HT1080 (cell line): ENCODE measurements at places on chromosomes 7 and 10.

- DNase-seq: peak; percentile 23
These were observed 400.6 kb upstream of the VSTM2A start for GRCh38 chr7:54141576-54141975.

GRCh38 chr10:98318861-98319260 lies 50.9 kb upstream of the LOXL4 start:
- DNase-seq: no peak

GRCh38 chr10:12638103-12638502 lies 288.8 kb downstream of the CAMK1D start:
- peak; percentile 72 for DNase-seq

- DNase-seq: peak; percentile 15
These were observed 20.7 kb upstream of the CFTR start for GRCh38 chr7:117458977-117459583.

- DNase-seq: no peak
These were observed 94.2 kb downstream of the CD36 start for GRCh38 chr7:80732630-80733029.

DNA sequence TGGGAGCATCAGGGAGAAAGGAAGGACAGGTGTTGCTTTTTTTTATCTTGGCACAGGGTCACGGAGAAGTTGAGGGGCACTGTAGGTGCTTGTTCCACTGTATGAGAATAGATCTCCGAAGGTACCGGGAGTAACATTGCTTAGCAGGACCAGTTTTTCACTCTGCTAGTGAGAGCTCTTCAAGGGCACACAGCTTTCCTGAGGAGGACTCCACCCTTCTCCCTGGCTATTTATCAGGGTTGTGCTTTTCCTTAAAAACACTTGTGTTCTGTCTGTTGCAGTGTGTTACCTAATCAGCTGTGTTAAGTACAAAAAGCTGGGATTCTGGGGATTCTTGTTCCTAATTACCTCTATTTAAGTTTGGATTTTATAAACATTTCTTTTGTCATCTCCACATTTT lies 160.5 kb downstream of the SND1 start:
- no peak for DNase-seq

DNA sequence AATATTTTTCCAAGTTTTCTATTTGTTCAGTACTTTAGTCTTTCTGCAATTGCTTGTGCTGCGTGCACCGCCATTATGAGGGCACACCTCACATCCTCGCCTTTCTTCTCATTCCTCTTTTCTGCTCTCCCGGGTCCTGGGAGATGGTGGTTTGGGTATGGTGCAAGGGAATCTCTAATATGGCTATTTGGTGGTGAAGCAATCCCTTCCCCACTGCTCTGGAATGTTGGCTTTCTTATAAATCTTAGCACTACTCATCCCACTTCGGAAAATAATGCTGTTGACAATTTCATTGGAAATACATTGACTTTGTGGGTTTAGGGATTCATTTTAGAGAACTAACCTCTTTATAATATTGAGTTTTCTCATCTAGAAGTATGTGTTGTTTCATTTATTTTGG lies 1.9 kb upstream of the GCK start:
- no peak for DNase-seq

GRCh38 chr10:128008521-128009250 lies 101.8 kb downstream of the PTPRE start:
- DNase-seq: no peak

DNA sequence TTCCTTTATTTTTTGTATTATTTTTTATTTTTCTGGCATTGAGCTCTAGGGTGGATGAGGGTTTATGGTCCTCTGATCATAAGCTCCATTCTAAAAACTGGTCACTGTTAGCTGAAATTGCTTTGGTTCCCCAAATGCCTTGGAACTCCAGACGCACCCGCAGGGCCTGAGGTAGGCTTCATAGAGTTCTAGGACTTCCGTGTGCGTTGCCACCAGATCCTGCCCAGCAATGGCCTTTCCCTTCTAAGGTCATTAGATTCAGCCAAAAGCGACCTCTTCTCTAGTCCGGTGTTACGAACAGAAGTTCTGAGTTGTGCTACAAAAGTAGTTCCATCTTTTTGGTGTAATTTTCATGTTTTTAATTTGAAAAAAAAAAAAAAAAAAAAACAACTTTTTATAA lies 64.4 kb downstream of the KLHDC10 start:
- DNase-seq: no peak

DNA sequence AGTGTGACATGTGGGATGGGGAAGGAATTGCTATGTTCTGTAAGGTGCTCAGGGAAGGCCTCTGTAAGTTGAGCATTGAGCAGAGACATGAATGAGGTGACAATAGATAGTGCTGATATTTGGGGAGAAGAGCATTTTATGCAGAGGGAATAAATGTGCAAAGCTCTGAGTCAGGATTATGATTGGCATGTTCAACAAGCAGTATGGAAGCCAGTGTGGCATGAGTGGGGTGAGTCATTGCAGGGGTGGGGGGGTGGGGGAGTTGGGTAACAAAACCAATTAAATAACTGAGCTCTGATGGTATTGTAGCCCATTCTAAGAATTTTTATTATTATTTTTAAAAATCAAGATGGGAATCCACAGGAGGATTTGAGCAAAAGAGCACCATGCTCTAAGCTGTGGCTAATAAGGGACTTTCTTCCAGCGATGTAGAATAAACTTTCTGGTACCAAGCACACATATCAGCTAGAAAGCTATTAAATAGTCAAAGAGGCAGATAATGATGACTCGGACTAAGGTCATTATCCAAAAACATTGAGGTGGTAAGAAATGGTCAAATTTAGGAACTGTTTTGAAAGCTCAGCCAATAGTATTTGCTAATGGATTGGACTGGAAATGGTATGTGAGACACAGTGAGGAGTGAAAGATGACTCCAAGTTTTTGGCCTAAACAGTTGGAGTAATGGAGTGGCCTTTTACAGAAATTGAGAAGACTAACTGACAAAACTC lies 96.4 kb downstream of the PRKG1 start:
- DNase-seq: peak; percentile 30

- peak; percentile 0 for DNase-seq
These were observed 510.6 kb downstream of the ARL4A start for GRCh38 chr7:13198036-13198435.

DNA sequence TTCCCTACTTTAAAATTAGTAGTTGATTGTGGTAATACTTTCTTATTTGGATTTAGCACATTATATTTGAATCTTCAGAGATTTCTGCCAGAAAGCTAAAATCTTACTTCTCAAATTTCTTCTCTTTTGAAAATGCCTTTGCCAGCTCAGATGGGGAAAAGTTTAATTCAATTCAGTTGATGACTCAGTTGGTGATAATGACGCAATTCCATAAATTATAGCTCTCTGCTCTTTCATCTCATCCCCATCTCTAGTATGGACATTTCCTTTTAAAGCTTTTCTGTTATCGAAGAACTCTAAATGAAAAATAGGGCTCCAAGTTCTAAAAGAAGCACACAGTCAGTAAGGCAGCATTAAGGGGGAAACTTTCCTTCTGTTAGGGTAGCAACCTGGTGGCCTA lies 25.5 kb downstream of the RNLS start:
- DNase-seq: peak; percentile 59

GRCh38 chr7:137521451-137521850 lies 177.9 kb upstream of the PTN start:
- DNase-seq: no peak

DNA sequence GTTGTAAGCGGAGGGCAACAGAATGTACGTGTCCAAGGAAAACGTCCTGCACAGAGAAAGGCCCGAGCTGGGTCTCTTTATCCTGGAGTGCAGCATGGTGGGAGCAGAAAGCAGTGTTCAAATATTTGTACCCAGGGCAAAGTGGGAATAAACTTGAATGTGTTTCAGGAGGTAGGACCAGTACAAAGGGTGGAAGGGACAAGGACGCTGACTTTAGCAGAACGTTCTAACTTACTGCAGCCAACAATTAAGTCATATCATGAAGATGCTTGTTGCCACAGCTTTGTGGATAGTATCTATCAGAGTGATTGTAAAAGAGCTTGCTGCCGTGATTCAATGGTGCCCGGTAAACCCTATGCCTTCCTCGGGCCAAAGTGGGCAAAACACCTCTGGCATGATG lies 30.5 kb upstream of the ZC3HAV1L start:
- no peak for DNase-seq

DNA sequence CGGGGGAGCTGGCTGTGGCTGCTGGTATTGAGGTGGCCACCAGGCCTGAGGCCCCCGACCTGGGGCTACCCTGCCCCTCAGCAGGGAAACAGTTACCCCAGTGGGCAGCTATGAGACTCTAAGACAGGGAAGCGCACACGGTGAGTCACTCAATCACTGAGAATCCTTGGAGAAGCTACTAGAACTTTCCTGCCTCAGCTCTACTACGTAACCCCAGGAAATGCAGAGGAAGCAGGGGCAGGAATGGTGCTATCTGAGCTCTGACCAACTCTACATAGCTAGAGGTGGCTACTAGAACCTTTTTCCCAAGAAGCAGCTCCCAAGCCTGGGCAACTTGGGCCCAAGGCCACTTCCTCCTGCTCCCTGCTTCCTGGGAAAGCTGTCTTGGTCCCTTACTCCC lies 11.8 kb downstream of the DNAJB12 start:
- no peak for DNase-seq

GRCh38 chr7:150945853-150946420 lies 32.2 kb downstream of the KCNH2 start:
- no peak for DNase-seq

DNA sequence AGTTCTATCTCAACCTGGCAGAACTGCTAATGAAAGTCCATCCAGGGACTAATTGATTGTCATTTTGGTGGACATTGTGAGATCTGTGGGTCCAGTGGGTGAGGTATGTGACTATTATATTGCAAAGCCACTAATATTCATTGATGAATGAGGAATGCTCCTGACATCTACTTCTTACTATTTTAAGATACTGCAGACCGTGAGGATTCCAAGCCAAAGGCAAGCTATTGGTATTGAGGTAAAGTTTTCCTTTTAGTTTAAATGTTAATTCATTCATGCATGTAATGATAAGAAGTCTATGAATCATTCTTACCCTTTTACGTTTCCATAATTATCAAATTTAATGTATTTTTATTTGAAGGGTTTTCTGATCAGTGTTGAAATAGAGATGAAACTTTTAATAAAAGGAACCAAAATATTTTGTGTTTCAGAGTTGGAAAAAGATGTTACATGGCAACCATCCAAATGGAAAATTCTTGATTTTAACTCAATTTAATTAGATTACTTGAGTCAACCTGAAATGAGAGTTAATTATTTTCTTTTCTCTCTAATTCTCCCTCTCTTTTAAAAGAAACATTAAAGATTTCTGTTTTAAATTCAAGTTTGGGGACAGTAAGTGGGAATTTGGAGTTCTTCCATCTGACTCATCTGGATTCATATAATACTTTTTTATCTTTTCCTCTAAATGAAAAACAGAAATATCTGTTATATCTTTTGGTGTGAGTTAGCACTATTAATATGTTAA lies 39.6 kb downstream of the NUP205 start:
- no peak for DNase-seq

DNA sequence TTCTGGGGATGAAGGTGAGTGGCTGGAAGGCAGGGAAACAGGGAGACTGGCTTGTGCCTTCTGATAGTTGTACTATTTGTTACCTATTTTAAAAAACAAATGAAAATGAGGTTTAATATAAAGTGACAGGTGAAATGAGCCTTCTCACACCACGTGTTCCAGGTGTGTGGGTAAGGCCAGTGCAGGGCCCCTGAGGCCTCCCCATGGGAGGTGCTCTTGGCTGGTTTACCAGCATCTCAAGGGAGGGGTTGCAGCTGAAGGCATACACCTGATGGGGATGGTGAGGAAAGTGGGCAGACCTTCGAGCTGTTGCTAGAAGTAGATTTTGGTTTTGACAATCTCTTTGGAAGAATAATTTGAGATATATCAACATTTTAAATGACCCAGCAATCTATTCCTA lies 103.6 kb downstream of the ARHGAP22 start:
- no peak for DNase-seq

DNA sequence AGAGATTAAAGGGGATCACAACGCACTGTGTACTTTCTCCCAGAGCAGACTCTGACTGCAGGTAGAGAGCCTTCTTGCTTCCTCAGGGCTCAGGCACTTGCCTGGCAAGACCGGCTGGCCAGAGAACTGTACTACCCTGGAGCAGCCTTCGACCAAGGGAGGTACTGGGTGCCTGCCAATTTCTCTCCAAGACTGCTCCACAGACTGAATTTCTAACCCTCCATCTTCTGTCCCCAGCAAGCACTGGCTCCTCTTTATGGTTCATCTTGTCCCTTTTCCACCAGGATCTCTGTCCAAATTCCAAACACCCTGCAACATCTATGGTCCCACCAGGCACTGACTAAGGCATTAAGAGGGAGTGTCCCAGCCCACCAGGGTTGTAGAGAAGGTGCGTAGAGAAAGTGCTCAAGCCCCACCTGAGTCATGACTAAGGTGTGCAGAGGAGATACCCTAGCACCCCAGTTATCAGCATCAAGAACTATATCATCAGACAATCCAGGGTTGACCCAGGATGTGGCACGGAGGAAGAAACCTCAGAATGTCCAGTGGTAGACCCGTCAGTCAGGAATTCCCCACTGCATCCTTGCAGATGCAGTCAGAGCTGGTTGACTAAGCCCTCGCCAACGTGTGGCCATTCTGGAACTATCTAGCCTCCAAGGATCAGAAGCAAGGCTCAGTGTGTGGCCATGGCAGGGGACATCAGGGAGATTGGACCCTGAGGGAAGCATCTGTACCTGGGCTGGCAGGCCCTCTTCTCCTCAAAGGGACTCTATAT lies 60.9 kb upstream of the CAMK2B start:
- no peak for DNase-seq

DNA sequence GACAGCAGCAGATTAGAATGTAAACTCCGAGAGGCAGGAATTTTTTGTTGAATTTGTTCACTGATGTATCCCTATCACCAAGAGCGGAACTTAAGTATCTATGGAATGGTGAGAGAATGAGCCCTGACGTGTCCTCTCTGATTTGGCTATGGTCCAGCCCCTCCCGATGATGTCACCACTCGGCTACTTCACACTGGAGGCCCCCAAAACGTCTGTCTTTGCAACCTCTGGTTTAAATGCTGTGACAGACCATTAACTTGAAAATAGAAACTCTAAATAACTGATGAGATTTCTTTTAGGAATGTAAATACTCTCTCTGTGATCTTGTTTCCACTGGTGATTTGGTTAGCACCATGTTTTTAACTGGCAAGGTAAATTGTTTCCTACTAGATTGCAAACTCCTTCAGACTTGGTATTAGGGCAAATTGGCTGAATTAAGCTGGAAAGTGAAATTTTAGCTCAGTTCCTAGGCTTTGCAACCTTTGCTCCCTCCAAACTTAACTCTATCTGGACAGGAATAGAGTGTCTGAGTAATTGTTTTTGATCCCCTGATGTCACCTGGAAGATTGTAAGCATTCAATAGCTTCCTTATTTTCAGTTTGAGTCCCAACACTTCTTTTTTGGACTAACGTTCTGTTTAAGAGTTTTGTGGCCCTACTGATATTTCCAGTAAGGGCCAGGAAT lies 19.1 kb downstream of the SLC16A12 start:
- peak; percentile 83 for DNase-seq
